Endothelial cell (in vitro differentiated cells): ENCODE measurements at places on chromosomes 1 and 21.

DNA sequence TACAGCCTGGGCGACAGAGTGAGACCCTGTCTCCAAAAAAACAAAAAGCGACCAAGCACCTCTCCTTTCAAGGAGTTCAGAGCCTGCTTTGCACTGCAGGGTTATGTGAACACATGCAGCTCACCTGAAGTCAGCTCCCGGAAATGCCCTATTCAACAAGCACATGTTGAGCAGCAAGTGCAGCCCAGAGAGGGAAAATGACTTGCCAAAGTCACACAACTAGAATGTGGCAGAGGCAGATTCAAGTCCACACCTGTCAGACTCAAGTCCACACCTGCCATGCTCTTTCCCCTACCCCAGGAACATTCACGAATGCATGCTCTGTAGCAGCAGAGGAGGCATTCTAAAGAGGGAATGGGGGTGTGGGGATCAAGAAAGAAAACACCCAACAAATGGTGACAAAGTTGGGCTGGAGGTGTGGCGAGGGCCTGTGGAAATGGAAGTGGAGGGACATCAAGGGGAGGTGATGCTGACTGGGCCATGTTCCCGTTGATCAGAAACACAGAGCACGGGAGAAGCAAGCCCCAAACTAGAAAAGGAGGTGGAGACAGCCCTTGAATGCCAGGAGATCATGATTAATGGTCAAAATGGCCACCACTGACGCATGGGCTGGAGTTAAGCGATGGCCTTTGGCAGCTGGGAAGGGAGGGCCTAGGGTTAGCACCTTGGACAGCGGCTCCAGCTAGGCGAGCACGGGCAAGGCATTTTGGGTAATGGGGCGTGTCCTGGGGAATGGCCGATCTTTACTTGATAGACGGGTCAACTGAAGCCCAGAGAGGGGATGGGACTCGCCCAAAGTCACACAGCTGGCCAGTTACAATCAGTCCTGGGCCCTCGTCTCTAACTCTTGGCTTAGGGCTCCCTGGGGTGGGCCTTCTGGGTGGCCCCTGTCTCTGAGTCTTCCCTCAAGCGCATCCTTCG lies 21.5 kb downstream of the RAP1GAP start:
- peak; percentile 83 for DNase-seq

DNA sequence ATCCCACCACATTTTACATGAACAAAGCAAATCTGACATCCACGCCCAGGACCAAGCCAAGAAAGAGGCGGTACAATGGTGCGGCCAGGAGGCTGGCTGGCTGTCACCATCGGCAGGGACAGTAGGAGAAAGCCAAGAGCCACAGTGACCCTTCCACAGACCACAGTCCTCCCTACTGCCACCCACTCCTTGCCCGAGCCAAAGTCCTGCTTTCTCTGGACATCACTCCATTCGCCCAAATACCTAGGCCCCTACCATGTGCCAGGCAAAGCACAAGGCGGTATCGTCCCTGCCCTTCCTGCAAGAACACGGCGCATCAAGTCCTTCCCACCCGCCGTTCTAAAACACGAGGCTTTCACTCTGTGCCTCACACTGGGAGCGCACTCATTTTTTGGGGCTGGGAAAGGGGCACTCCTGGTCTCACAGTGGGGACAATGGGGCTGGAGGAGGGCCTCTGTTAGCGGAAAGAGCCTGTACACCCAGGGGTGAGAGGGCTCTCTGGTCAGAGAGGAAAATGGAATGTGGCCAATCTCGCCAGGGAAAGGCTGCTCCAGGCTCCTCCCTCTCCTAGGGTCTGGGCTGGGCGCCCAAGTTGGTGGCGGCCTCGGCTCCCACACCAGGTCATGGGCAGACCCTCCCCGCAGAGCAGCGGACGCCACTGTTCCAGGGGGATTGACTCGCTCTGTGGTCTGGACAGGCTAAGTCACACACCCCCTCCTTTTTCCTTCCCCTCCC lies 26.5 kb downstream of the SSBP3 start:
- DNase-seq = no peak

DNA sequence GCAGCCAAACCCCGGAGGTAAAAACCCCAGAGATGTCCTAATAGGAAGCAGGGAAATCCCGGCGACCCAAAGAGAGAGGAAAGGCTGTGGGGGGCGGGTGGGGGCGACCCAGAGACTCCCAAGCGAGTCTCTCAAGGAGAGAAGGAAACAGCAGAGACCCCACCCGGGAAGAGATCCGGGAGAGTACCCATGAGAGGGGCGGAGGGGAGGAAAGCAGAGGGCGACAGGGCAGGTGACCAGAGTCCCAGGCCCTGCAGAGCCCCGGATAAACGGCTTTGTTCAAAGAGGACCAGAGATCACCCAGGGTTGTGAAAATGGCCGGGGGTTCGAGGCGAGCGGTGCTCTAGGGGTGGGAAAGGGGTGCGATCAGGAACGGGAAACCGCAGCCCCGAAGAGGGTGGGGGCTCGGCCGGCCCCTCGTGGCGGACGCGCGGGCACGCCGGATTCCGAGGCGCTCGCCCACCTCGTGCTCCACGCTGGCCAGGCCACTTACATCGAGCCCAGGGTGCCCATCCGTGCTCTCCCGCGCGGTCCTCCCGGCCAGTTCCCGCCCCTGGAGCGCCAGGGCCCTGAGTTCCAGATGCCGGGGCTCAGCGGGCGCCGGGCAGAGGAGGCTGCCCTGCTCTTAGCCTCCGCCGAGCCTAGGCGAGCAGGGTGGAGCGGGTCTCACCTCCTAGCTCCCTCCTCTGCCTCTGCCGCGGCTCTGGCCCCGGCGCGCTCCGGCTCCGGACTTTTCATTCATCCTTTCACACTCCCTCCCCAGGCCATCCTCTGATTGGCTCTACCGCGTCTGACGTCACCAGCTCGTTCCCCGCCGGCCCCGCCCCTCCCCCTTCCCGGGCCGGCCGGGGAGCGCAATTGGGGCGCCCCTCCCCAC lies 52.3 kb downstream of the RHBG start:
- DNase-seq = peak; percentile 77

DNA sequence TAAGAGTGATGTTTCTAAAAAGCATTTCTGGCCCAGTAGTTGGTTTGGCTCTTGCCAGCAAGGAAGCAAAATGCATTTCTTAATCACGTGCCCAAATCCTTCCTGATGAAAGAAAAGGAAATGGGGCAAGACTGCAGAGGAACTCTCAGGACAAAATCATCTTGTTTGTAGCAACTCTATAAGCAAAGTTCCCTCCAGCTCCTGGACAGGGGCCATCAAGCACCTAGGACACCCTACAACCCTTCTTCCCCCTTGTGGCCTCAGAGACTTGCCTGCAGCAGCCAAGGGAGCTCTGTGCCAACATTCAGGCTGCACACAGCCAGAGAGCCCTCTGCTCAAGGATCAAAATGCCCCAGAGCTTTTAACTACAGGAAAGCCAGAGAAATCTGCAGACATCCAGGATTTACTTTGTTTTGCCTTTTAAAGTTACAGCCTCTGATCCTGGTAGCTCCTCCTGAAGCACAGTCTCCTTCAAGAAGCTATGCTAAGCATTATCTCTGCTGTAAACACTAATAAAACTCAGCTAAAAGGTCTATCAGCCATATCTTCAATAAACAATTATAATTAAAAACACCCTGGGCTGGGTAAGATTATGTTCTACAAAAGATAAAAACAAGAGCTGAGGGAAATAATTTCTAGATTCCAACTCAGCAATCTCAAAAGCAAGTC lies 105.0 kb downstream of the KIAA0319L start:
- DNase-seq = no peak

- no peak for DNase-seq
These were observed 46.0 kb upstream of the IL12RB2 start for GRCh38 chr1:67261680-67262079.

DNA sequence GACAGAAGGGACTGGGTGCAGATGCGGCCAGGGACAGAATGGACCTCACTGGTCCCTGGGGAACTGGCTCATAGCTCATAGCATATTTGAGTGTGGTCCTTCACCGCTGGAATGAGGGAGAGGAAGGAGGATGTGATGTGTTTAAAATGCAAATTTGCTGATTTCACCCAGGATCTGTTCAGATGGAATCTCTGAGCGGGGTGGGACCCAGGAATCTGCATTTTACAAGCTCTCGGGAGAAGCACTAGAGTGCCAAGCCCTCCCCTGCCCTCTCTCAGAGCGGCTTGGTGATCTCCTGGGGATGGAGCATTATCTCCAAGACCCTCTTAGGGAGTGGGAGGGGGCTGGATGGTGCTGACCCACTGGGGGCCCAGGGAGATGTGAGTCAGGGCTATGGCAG lies 22.8 kb upstream of the MFN2 start:
- DNase-seq = no peak

DNA sequence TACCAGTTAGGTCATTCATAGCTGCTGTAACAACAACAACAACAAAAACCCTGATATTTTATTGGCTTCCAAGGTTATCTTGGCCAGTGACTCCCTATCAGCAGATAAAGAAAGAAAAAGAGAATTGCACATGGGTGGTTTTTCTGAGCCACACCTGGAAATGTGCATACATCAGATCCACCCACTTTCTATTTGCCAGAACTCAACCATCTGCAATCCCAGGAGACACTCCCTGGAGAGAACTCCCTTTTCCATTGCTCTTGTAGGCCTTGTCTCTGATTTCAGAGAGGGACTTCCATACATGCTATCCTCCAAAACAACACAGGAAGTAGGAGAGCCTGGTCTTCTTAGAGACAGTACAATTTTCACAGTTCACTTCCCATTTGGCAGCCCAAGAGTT lies 74.9 kb upstream of the ZC3H11B start:
- DNase-seq = no peak

DNA sequence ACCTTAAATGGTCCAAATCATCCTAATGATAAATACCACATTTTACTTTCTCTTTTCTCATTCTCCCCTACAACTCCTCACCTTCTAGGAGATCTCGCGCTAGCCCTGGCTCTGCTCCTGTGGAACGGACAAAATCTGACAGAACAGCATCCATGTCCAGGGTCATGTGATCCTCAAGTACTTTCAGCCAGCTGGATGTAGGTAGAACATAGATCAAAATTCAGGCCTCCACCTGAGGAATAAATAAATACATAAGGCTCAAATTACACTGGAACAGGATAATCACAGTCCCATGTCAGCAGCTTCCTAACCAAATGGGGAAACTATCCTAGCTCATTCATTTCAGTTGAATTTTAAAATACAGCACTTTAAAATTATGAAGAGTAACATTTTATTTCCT lies 33.2 kb downstream of the OTUD7B start:
- DNase-seq = no peak

DNA sequence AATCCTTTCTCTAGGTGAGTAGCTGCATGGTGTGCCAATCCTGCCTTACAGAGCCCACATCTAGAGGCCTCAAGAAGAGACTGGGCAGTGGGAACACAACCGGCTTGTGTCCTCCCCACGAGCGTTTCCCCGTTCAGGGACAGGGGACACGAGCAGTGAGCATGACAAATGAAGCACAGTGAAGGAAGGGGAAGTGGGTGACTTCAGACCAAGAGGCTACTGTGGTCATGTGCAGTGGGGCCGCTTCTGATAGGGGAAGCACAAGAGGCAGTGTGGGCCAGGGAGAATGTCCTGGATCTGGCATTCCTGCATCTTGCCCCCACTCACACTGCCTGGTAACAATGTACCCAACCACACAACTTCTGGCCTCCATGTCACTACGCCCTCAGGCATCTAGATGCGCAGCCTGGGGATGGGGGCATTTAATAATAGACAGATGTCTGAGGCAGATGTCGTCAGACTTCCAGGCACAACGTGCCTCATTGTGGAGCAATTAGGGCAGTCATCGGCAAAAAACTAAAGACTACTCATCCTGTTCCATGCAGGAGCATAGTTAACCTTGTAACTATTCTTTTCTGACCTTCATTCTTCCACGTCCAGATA lies 155.6 kb upstream of the NBPF11 start:
- DNase-seq = no peak

- DNase-seq = no peak
These were observed 27.7 kb downstream of the TEX35 start for GRCh38 chr1:178540646-178541045.

- DNase-seq = no peak
These were observed 777.0 kb downstream of the PLA2G4A start for GRCh38 chr1:187605736-187606135.

DNA sequence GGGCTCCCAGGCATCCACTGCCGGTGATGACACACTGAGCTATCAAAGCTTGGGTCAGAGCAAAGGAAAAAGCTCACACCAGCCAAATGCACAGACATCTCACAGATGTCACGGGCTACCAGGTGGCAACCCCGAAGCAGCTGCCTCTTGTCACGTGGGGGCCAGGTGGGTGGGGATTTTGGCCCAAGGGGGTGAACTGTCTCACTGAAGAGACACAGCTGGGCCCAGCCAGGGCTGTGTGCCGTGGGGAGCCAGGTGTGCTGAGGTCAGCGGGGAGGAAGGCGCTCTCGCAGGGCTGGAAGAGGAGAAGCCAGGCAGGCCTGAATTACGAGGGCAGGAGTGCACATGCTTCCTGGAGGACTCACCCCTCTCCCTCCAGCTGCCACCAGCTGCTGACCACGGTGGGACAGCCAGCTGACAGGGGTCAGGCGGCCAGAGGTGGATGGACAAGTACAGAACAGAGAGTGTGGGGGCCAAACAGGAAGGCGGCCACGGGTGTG lies 32.4 kb downstream of the KCNN3 start:
- DNase-seq = no peak

DNA sequence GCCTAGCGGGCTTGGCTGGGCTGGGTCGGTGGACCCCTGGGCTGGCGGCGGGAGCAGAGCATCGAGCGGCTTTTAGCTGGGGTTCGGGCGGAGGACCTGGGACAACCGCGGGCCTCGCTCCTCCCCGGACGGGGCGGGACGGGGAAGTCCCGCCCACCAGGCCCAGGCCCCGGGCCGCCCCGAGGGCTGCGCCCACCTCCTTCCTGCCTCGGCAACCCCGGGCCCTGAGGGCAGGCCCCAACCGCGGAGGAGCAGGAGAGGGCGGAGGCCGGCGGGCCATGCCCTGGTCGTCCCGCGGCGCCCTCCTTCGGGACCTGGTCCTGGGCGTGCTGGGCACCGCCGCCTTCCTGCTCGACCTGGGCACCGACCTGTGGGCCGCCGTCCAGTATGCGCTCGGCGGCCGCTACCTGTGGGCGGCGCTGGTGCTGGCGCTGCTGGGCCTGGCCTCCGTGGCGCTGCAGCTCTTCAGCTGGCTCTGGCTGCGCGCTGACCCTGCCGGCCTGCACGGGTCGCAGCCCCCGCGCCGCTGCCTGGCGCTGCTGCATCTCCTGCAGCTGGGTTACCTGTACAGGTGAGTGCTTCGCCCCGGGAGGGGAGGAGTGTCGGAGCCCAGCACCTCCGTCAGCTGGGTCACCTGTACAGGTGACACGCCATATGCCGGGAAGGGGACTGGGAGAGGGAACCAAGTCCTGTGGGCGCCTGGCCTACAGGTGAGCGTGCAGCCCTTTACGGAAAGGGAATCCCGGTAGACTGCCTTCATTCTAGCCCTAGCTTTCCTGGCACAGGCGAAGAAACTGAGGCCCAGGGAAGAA lies at the start of gene XKR8:
TSS of gene XKR8 (plus strand) at position 182 of the 812 bp plus-strand sequence. CDS start at position 279, 97 bp downstream.
- DNase-seq = peak; percentile 85
